Bone marrow (tissue), 2 donors: ENCODE measurements at places on chromosomes 4 and X.

GRCh38 chrX:138756234-138756633 lies 44.7 kb upstream of the FGF13 start:
- no peak for DNase-seq

DNA sequence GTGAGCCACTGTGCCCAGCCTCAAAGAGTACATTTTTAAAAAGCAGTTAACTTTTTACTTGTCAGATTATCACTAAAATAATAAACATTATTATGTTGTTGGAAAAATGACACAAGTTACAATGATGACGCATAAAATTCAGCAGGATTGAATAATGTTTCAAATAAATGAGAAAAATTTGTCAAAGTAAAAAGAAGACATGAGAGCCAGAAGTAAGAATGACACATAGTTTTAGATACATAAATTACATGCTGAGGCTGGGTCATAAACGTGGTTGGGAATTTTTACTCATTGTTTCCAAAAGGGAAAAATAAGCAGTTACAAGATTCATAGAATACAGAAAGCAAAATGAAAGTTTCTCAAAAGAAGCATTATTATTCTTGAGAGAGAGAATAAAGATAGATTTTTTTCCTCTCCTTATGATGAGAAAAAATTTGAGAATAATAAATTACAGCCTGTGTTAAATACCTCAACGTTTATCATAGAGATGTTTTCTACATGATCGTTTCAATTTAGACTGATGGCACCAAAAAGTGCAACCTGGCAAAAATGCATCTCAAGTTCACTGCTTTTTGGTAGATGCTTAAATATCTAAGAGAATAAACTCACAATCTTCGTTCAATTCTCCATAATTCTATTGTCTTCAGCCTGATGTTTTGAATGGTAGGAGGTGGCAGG lies 40.4 kb downstream of the GUCY1B1 start:
- DNase-seq = no peak

DNA sequence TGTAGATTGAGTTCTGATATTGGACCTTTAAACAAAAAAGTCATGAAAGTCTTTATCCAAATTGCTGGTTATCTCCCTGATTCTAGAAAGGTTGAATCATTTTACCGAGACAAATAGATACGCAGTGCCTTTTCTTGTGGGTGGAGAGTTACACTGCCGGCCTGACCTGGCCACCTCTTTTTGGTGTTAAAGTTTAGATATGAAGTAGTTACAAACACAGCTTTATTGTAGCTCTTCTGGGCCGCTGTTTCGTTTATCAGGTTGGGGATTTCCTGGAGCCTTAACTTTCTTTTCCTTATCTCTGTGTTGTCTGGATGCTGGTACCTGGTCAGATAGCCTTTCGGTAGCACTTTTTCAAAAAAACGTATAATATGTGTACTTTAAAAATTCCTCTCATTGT lies 31.0 kb downstream of the FNIP2 start:
- DNase-seq = no peak

DNA sequence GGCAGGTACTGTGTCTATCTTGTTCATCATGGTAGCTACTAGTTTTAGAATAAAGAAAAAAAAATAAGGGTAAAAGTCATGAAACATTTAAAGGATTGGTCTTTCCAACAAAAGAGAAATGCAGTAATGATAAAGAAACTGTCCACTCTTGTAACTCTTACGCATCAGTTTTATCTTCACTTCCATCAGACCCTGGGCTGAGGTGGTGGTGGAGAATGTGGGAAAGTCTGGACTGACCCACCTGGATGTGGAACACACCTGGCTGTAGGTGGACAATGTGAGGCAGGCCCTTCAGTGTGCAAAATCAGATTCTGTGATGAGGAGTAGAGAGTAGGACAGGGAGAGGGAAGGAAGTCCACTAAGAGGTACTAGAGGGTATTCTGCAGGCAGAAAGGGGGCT lies 128.6 kb downstream of the RASL11B start:
- no peak for DNase-seq

- DNase-seq = no peak
Observed at GRCh38 chr4:101475246-101475645, 127.9 kb upstream of the PPP3CA start.

DNA sequence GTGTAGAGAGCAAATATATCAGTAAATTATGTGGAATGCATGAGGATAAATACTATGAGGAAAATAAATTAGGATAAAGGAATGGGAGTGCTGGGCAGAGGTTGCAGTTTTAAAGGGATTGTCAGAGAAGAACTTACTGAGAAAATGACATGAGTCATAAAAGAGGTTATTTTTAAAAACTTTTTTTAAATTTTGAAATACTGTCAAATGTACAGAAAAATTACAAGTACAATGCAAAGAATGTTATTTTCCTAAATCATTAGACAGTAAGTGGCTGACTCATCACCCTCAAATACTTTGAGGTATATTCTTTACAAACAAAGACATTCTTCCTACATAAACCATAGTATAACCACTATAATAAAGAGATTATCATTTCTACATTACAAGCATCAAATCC lies 29.8 kb upstream of the H2AZ1 start:
- no peak for DNase-seq

DNA sequence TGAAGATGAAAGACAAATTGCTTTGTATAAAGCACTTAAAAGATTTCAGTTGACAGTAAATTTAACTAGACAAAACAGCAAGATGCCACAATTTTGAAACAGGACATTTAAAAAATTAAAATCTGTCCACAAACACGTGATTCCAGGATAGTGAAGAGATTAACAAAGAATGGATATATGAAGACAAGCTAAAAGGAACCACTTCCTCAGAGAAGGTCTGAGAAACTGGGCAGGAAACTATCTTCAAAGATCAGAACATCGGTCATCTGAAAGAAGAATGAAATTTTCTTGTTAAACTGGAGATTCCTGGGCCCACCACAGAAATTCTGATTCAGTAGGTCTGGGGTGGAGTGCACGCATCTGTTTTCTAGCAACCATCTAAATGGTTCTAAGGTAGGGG lies 1.4 kb downstream of the RWDD4 start:
- no peak for DNase-seq

GRCh38 chrX:57915680-57916079 lies 5.4 kb upstream of the ZXDA start:
- DNase-seq = no peak

DNA sequence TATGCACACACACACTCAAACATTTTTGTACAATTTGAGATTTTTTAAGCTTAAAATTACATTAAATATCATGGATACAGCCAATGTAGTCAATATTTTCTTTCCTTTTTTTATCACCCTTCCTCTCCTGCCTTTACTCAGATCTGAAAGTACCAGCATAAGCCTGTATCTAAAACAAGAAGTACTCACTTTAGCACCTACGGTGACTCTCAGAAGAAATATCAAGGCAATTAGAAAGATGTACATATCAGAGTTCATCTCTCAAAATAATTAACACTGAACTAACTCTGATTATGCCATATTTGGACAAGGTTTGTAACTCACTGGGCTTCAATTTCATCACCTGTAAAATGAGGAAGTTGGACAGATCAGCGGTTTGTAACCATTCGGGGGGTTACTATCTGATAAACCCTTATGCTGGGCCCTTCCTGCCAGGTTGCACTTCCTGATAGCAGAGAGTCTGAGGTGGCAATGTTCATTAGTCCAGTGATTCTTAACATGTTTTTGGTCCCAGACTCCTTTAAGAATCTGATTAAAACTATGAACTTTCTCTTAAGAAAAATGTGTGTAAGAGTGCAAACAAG lies 5.7 kb upstream of the GPR174 start:
- DNase-seq = no peak

DNA sequence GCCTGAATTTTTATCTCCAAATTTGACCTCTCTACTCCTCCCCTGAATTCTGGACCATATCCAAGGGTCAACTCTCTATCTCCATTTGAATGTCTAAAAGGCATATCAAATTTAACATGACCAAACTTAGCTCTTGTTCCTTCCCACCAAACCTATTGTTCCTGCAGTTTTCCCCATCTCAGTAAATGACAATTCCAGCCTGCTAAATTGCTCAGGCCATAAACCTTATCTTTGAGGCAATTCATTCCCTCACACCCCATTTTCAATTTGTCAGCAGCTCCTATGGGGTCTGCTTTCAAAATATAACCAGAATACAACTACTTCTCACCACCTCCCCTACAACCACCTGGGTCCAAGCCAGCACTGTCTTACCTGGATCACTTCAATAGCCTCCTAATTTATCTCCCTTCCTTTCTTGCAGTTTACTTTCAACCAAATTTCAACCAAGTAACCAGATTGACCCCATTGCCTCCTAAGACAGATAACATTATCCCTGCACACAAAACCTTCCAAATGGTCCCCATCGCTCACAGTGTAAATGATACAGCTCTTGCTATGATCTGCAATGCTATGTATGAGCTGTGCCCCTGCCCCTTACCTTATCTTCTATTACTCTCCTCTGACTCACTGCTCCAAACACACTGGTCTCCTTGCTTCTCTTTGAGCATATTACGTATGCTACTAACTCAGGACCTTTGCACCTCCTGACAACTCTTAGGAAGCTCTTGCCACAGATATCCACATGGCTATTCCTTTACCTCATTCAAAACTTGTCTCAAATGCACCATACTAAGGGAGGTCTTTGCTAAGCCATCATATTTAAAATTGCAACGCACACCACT lies 66.0 kb downstream of the CAMK2D start:
- no peak for DNase-seq

DNA sequence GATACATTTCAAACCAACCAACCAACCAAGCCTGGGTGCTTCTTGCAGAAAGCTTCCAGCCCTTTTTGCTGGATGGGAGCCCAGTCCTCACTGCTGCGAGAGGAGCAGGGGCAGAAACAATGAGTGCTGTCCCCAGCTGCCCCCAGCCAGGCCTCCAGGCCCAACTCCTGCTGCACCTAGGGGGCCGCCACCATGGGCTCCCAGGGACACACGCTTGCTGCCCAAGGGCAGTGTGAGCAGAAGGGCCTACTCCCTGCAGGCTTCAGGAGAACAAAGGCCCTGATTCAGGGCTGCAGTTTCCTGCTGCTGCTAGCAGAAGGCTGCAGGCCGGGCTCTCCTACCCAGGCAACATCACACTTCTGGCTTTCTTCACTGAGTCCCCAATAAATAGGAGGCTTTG lies 37.7 kb upstream of the ENPP6 start:
- no peak for DNase-seq

DNA sequence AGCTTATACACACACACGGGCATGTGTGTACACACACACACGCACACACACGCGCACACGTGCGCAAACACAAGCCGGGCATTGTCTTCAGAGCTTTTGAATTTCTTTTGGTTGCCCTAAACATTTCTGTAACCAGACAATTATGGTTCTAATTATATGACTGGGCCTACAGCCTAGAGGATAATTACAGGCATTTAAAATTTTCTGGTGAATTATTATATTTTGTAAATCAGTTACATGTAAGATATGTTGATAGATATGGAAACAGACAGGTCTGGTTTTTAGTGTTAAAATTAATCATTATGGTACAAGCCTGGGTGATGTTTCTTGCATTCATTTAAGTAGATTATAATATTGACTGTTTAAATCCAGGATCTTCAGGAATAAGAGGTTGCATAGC lies 1120.5 kb downstream of the ADGRL3 start:
- DNase-seq = no peak

DNA sequence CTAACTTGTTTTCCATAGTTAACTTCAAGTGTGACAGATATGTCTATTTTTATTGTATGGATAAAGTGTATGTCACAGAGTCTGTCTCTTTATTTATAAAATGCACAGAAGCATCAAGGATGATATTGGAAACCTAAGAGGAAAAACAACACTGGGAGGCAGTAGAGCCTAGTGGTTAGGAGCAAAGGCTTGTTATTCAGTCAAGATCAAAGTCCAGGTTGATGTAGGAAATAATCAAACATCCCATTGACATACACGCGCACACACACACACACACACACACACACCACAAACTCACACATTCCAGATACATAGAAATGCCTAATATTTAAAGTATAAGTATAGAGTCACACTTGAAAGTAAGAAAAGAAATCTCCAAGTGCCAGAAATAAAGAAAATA lies 206.8 kb downstream of the CHRDL1 start:
- DNase-seq = no peak
